Activated naive CD8-positive, alpha-beta T cell treated with anti-CD3 and anti-CD28 coated beads for 36 hours (primary cell): ENCODE measurements at places on chromosomes 2 and 18.

GRCh38 chr2:207255565-207256470, 90.1 kb upstream of the KLF7 start:
- DNase-seq: no peak

DNA sequence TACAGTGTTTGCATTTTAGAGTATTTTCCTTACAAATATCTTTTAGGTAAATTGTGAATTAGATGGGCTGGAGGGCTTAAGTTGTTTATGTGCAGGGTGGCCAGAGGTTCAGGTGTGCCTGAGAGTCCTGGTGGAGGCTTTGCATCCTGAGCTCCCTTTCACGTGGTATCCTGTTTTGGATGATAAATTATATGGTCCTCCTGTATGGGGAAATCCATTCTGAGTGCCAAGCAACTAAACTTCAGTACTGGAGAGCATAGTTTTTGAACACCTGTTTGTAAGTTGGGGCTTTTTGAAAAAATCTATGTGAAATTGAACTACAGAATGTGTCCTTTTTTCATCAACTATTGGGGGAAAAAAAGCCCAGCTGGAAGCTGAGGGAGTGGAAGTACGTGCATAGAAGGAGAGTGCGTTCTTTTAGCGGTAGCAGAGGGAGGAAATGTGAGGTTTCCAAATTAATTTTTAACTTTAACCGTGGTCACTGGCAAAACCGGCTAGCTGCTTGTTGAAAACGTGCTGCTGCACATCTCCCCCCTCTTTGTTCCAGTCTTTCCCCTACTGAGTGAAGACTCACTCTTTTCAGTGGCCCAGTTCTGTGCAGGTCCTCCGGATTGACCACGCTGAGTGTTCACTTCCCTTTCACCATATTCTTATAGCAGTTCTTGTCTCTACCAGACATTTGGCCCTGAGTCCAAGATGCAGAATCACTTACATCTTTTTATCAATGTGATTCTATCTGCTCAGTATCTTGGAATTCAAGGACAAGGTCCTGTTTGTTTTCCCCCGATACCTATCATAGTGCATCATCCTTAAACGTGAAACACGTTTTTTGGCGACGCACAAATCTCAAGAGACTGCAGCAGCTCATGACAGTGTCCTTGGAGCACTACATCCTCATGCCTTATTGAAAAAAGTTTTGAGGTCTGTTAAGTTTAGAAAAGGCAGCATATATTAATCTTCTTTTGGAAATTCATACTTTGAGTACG, 15.3 kb downstream of the CNOT11 start:
- DNase-seq: no peak

GRCh38 chr2:112155331-112156151, 17.4 kb downstream of the FBLN7 start:
- peak; percentile 40 for DNase-seq

DNA sequence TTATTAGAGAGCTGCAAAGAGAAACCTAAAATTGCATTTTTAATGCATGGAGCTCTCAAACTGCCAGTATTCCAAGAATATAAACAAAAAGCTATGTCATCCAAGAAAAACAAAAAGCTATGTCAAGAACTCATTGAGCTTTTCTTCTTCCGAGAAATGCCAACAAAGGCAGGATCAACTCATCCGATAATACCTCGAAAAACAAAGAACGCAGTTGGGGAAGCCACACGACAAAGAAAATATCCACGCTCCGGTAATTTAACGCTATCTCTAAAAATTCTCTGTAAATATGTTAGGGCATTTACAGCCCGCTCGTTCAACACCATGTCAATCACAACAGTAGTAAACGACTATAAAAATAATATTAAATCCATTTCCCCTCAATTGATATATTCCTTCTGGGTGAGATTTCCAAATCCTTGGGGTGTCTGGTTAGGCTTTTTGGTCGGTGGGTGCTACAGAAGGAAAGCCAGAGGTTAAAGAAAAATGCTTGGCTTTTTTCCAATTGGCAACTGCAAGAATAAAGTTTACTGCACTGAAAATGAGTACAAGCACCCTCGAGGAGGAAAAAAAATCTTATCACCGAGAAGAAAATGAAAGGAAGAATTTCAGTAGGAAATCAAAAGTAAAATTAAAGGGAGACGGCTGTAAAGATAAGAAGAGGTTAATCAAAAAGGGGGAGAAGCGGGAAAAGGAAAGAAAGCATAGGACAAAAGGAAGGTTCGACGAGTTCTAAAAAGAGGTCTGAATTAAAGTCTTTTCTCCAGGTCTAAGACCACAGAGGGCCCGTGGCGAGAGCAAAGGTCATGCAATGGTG, 856 bp downstream of the TIA1 start:
- no peak for DNase-seq

DNA sequence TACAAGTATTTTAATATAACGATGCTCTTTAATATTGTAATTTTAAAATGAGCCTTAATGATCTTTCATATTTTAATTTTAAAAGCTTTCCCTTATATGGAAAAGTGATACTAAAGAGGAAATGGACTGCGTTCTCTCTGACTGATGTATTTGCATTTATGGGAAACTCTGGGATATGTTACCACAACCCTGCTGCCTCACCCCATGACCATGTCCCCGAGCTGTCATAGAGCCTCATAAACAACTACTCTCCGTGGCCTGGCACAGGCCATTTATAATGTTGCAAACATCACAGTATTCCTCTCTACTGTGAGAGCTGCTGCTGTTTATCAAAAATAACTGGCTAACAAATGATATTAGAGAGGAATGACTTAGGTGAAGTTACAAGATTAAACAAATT, 75.8 kb upstream of the SEC11C start:
- no peak for DNase-seq

- no peak for DNase-seq
Measured at GRCh38 chr2:158573739-158574138, 117.0 kb downstream of the PKP4 start.

DNA sequence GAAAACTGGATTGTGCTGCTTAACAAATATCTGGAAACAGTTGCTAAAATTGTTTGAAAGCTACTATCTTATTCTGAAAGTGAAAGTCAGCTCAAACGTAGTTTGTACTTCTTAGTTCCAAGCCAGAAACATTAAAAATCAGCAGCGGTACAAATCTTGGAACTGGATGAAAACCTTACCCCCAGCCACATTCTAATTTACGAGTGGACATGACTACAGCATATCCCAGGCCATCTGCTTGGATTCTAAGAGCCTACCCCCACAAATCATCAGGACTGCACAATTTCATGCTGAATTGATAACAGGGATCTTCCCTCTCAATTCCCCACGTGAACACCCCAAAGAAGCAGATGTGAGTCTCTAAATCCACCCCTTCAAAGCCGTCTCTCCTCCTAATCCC, 158.7 kb upstream of the NCKAP5 start:
- no peak for DNase-seq
